Activated T-cell treated with anti-CD3 and anti-CD28 coated beads for 48 hours (primary cell): ENCODE measurements at places on chromosomes 16 and 17.

GRCh38 chr17:15659236-15659635 lies 24.9 kb downstream of the TRIM16 start:
- no peak for DNase-seq

GRCh38 chr17:36550491-36551417 lies 6.0 kb downstream of the GGNBP2 start:
- DNase-seq = no peak

DNA sequence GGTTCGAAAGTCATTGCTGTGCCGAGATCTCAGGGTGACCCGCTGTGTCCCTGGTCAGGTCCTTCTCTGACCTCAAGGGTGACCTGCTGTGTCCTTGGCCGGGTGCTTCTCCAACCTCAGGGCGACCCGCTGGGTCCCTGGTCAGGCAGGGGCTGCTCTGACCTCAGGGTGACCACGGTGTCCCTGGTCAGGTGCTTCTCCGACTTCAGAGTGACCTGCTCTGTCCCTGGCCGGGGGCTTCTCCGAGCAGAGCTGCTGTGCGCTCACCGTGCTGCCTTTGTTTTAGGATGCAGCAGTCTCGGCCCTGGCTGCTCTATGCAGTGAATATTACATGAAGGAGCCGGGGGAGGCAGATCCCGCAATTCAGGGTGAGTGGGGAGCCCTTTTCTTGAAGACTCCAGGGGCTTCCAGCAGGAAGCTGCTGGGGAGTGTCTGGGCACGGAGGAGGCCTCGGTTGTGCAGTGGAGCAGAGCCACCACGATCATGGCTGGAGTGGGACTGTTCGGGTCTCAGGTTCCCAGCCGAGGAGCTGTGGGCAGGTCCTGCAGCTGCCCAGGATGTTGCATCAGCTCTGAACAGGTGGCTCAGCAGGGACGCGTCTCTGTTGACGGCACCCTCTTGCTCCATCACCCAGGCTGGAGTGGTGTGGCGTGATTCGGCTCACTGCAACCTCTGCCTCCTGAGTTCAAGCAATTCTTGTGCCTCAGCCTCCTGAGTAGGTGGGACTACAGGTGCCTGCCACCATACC lies 83.7 kb upstream of the ZNF750 start:
- no peak for DNase-seq

- peak; percentile 19 for DNase-seq
These were observed at the start of gene SLC13A5 for GRCh38 chr17:6713130-6713917. Gene SLC13A5, minus strand, starts transcription at chr17:6713369. Its CDS starts 36 bp downstream, at chr17:6713333.

GRCh38 chr17:66420961-66421371 lies 118.6 kb downstream of the PRKCA start:
- no peak for DNase-seq

DNA sequence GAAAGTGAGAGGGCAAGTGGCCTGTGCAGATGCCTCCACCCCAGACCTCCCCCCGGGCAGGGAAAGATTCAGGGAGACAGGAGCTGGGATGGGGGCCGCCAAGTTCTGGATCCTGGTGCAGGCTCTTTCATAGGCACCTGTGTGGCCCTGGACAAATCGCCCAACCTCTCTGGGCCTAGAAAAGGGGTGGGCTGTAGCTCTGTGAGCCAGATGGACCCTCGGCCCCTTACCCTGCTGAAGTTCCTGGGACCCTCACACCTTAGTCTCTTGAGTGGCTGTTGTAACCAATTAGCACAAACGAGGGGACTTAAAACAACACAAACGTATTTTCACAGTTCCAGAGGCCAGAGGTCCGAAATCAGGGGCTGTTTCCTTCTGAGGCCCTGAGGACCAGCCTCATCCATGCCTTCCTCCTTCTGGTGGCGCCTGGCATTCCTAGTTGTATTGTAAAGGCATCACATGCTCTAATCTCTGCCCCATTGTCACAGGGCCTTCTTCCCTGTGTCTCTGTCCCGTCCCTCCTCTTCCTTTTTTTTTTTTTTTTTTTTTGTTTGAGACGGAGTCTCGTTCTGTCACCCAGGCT lies 352.6 kb downstream of the SEC14L1 start:
- no peak for DNase-seq

GRCh38 chr17:17826942-17827785 lies 9.6 kb downstream of the SREBF1 start:
- DNase-seq = no peak

DNA sequence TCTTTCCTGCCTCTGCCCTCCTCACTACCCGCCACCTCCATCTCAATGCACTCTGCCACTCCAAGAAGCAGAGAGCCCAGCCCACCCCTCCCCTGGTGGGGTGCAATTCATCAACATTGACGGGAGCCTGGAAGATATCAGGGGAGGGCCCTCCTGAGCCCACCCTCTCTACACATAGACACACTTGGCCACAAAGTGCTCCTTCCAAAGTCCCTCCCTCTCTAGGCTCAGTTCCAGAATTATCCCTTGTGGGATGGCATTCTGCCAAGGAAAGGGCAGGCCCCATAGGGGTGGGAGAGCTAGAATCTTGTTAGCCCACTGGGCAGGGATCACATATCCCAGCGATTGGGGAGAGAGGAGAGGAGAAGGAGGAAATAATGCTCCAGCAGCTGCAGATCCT lies 66.2 kb downstream of the TMEM132E start:
- DNase-seq = no peak

DNA sequence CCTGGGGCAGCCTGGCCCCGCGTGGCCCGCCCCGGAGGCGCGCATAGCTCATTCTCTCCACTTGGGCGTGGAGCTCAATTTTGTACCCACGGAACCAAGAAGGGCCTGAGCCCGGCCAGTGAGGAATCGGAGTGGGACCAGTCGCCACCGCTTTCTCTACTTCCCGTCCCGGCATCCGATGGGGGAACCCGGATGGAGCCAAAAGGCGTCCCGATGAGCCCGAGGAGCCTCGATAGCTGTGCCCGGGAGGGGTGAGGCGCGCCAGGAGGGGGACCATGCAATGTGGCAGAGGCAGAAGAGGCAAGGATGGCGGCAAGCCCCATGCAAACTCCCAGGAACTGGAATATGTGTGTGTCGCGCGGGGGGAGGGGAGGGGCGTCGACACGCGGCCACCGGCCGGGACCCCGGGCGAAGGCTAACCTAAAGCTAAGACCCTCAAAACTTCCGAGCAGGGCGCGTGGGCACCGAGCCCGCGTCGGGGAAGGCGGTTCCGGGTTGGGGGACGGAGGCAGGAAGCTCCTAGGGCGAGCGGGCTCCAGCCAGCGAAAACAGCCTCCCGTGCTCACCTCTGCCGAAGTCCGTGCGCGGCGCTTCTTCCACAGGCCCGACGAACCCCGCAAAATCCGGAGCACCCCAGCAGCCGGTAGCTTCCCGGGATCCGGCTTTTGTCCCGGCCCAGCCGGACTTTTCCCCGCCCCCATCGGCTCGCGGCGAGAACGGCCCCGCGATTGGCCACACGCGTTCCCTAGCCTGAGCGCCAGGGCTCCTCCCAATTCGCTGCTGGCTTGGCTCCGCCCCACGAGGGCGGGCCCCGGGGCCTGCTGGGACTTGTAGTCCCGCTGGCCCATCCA lies at the start of gene ACLY:
TSS of gene ACLY (minus strand) at position 638 of the 851 bp plus-strand sequence. CDS start 5,078 bp downstream, outside the sequence.
- peak; percentile 99 for DNase-seq

GRCh38 chr17:68955181-68955841 lies at the start of gene ABCA8:
Gene ABCA8, minus strand, starts transcription at chr17:68955392. Its CDS starts 13,358 bp downstream, at chr17:68942034.
- DNase-seq = no peak

DNA sequence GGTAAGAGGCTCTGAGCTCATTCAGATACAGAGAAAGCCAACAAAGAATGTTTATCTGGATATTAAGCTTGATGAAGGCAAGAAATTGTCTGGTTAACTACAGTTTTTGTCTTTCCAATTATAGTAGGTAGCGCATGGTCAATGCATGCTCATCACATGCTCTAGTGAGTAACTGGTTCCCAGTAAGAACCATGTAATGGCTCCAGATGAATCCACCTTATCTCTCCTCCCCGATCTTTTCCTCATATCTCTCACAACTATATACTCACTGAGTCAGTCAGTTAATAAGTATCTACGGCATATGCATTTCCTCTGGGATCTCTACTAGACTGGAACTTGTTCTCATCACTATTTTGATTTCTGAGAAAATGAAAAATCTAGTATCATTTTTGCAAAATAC lies 340.7 kb upstream of the DYNLRB2 start:
- no peak for DNase-seq

- DNase-seq = peak; percentile 18
These were observed 43.9 kb downstream of the CHD9 start for GRCh38 chr16:53098526-53099317.

DNA sequence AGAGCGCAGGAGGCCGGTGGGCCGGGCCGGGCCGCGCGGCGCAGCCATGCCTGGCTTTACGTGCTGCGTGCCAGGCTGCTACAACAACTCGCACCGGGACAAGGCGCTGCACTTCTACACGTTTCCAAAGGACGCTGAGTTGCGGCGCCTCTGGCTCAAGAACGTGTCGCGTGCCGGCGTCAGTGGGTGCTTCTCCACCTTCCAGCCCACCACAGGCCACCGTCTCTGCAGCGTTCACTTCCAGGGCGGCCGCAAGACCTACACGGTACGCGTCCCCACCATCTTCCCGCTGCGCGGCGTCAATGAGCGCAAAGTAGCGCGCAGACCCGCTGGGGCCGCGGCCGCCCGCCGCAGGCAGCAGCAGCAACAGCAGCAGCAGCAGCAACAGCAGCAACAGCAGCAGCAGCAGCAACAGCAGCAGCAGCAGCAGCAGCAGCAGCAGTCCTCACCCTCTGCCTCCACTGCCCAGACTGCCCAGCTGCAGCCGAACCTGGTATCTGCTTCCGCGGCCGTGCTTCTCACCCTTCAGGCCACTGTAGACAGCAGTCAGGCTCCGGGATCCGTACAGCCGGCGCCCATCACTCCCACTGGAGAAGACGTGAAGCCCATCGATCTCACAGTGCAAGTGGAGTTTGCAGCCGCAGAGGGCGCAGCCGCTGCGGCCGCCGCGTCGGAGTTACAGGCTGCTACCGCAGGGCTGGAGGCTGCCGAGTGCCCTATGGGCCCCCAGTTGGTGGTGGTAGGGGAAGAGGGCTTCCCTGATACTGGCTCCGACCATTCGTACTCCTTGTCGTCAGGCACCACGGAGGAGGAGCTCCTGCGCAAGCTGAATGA lies 606 bp downstream of the THAP11 start:
- DNase-seq = peak; percentile 59
